ENCODE measurements at places on chromosomes 5 and 9. TPM values are rescaled to one million over a fixed set of nuclear protein-coding genes. Genes with fewer than 3 reads are reported as not detected.

DNAH5 gene
- 0.08 TPM for total RNA-seq

DNA sequence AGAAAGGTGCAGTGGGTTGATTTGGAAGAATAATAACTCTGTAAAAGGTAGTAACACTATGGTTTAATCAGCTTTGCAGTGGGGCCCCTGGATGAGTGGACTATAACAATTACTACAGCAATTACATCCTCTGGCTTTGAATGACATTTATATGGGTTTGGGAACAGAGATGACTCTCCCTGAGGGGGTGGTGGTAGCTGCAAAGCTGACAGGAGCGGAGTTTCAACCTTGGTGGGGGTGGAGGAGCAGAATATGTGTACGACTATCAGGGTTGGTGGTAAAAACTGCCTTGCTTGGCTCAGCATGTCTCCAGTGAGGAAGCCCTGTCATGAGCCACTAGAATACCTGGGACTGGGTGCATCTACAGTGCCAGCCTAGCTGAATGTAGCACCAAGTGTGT lies 28.3 kb upstream of the NR3C1 start:
- DNase-seq = no peak
- no peaks in the 10 kb centered on the region for H3K27me3 ChIP-seq
- H3K4me3 ChIP-seq = no peak overlapping the region
- H3K36me3 ChIP-seq = no peaks in the 10 kb centered on the region

- H3K4me3 ChIP-seq = no peak overlapping the region
- no peak overlapping the region for H3K27ac ChIP-seq
- no peak for DNase-seq
- H3K4me1 ChIP-seq = no peaks in the 10 kb centered on the region
- H3K27me3 ChIP-seq = no peaks in the 10 kb centered on the region
These were observed 42.9 kb downstream of the STARD4 start for GRCh38 chr5:111469293-111469896.

SYK gene
- total RNA-seq = 3.4 TPM

- H3K4me1 ChIP-seq = peaks cover 56% of the 10 kb centered on the region
- H3K27me3 ChIP-seq = no peaks in the 10 kb centered on the region
- no peak overlapping the region for H3K4me3 ChIP-seq
- no peak overlapping the region for H3K27ac ChIP-seq
- no peaks in the 10 kb centered on the region for H3K36me3 ChIP-seq
These were observed 32.8 kb downstream of the ZNF608 start for GRCh38 chr5:124713595-124713994.

DNA sequence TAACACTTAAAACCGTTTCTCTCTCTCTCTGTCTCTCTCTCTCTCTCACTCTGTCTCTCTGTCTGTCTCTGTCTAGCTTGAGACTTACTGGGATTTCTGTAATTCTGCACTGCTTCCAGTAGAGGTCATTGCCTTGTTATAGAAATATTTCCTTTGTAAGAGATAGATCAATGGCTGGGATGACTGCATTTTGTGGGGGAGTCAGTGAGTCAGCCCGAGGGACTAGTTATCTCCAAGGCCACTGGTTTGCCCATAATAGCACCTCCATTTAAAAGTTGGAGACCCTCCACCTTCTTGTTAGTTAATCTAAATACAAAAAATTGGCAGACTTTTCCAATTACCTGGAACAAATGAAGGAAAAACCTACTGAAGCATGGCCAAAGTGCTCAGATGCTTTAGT lies 547.2 kb downstream of the LRRC70 start:
- no peak overlapping the region for H3K27ac ChIP-seq
- no peak for DNase-seq
- H3K4me1 ChIP-seq = no peaks in the 10 kb centered on the region
- no peaks in the 10 kb centered on the region for H3K36me3 ChIP-seq
- no peak overlapping the region for H3K4me3 ChIP-seq

DNA sequence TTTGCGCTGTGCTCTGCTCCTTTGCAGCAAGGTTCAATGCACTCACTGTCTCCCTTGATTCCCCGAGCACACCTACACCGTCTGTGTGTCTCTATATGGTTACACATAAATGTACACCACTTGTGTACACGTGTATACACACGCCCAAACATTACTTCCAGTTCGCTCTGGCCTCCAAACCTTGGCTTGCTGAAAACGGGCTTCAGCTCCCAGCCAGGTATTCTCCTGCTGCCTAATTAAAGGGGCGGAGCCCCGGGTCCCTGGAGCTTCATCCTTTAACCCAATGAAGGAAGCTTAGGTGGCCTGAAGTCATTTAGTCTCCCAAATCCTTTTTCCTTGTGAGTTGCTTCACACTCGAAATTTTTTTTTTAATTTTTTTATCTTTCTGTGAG lies 4.6 kb downstream of the ISL1 start:
- no peak overlapping the region for H3K4me3 ChIP-seq
- no peaks in the 10 kb centered on the region for H3K36me3 ChIP-seq
- H3K4me1 ChIP-seq = peaks cover 21% of the 10 kb centered on the region

Data from right atrium auricular region (tissue), 2 donors.